ENCODE measurements at places on chromosomes 3 and 15.
A peak's percentile ranks its signal among the peaks of the same experiment; 100 is the strongest.

GRCh38 chr15:20345401-20345958 is 196.1 kb downstream of the GOLGA6L6 start:
- peak; percentile 17 for DNase-seq

DNA sequence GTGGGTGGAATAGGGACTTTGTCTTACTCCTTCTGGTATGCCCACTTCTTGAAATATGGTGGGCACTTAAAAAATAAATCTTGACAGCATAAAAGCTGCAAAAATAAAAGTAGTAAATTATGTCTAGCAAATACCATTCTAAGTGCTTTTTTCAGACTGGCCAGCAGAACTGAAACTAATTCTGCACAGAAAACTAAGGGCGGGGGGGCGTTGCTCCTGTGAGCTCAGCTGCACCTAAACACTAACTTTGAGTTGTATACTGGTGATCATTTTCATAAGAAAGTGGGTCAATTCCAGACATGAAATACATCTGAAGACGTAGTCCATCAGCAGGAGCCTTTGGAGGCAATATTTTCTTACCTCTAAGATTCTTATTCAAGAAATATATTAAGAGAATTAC is 114.8 kb downstream of the WDR76 start:
- no peak for DNase-seq

GRCh38 chr3:38011111-38011510 is 18.3 kb downstream of the PLCD1 start:
- DNase-seq, result no peak

- DNase-seq, result no peak
These were observed 36.6 kb downstream of the RFX7 start for GRCh38 chr15:56207092-56207491.

GRCh38 chr15:80970658-80971057 is 19.0 kb downstream of the MESD start:
- DNase-seq, result no peak

DNA sequence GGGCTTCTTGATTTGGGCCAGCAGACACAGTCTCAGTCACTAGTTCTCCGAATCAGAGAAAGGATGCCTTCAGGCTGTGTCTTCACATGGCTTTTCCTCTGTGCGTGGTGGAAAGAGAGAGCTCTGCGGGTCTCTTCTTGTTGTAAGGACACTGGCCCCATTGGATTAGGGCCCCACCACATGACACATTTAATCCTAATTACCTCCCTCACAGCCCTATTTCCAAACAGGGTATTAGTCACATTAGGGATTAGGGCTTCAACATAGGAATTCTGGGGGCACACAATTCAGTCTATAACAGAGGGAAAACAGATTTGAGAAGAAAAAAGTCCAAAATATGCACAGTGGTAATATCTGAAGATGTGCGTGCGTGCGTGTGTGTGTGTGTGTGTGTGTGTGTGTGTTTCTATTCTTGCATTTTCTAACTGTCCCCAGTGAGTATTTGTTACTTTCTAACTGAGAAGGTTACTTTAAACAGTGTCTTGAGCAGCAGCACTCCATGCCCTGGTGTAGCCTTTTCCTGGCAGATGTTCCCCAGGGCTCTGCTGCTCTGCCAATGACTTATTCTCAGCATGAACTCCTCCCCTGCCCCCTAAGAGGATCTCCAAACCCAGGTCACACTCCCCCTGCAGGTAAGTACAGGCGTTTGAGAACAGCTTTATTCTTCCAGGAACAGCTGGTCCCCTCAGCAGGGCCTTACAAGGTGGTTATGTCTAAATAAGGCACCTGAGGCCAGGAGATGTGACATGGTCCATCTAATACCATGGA is 72.9 kb downstream of the RPL39L start:
- peak; percentile 31 for DNase-seq

GRCh38 chr3:52402101-52402521 is 42.8 kb downstream of the SEMA3G start:
- DNase-seq, result no peak

DNA sequence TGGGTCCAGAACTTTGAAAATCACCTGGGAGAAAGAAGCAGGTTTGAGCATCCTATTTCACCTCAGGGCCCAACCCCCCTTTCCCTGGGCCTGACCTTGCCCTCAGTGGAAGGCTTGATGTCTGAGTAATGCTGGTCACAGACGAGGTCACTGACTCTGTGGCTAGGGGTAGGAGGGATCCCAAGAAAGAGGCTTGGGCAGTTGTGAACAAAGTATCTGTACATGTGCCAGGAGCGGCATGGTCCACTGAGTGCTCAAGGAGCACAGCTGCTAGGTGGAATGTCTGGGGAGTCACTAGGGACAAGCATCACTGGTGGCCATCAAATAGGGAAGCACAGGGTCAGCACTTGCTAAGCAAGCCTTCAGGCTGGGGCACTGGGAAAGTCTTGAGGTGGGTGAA is 7.3 kb downstream of the CCDC71 start:
- DNase-seq, result no peak

DNA sequence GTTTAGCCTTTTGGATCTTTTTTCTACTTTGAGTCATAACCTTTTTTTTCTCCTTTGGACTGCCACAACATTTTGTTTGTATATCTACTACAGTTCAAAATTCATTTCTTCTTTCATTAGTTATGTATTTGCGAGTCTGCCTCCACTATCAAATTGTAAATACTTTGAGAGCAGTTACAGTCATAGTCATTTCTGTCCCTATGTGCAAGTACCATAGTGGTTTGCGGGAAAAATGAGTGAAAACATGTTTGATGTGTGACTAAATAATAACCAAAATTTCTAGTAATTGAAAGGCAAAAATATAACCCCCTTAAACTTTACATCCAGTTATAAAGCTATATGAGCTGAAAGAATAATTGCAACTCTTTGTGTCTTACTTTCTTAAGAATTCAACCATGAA is 45.8 kb upstream of the CCDC50 start:
- DNase-seq, result no peak

DNA sequence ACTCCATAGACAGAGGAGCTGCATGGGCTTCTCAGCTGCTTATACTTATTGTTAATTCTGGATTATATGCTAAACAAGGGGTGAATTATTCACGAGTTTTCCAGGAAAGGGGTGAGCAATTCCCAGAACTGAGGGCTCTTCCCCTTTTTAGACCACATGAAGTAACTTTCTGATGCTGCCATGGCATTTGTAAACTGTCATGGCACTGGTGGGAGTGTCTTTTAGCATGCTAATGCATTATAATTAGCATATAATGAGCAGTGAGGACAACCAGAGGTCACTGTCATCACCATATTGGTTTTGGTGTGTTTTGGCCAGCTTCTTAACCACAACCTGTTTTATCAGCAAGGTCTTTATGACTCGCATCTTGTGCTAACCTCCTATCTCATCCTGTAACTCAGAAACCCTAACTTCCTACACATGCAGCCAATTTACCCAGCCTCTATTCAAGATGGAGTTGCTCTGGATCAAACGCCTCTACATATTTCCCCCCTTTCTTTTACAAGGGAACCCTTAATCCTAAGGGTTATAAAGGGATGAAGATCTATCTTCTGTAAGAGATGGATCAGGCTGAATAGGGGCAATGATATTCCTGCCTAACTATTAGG is 12.1 kb upstream of the DMXL2 start:
- no peak for DNase-seq

DNA sequence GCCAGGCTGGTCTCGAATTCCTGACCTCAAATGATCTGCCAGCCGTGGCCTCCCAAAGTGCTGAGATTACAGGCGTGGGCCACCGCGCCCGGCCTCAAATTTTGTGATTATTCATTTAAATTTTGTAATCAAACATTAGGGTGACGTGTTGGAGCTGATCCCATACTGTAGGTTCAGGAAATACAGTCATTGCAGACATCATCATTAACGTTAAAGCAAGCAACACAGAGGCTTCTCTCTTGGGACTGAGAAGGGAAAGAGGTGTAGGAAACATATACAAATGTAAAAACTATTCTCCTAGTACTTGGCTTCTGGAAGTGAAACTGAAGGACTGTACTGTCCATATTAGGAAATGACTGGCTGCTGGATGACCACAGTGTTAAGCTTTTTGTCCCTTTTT is 11.1 kb upstream of the ARID3B start:
- no peak for DNase-seq

GRCh38 chr15:99408236-99409096 is 157.2 kb downstream of the LRRC28 start:
- DNase-seq, result no peak

DNA sequence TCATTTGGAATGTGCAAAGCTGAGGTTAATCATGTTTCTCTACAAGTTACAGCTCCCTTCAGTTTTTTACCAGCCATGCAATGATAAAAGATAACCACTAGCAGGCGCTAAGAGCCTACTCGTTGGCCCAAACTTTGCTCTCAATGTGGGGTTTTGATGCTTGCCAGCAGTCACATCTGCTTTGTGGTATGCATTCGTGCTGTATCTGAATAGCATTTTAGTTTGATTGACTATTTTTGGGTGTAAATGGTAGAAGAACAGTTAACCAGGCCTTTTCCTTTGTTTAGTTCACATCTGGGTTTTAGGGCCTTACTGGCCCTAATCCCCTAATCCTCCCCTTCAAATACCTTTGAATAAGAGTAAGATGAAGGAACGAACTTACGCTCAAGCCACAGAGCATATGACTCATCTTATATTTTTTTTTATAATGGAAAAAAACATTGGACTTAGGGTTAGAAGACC is 4.4 kb upstream of the CLDN11 start:
- DNase-seq, result no peak

DNA sequence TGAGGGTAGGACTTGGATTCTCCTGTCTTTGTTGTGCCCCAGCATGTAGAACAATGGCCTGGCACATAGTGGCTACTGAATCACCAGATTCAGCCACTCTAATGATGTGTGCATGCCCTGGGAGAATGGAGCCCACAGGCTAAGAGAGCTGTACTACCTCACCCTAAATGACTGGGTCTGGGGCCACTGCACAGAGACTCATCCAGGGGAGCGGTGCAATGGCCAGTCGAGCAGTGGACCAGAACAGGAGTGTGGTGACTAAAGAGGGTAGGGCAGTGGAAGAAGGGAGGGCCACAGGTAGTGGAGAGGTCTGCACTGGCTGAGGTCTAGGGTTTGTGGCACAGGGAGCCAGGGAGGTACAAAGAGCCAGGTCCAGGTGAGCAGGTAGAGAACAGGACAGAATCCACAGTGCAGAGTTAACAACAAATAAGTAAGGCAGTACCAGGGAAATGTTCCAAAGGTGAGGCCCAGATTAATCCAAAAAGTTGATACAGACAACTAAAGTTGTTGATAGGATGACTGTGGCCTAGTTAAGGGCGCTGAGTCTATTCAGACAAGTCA is 142.7 kb upstream of the ATP11B start:
- no peak for DNase-seq

DNA sequence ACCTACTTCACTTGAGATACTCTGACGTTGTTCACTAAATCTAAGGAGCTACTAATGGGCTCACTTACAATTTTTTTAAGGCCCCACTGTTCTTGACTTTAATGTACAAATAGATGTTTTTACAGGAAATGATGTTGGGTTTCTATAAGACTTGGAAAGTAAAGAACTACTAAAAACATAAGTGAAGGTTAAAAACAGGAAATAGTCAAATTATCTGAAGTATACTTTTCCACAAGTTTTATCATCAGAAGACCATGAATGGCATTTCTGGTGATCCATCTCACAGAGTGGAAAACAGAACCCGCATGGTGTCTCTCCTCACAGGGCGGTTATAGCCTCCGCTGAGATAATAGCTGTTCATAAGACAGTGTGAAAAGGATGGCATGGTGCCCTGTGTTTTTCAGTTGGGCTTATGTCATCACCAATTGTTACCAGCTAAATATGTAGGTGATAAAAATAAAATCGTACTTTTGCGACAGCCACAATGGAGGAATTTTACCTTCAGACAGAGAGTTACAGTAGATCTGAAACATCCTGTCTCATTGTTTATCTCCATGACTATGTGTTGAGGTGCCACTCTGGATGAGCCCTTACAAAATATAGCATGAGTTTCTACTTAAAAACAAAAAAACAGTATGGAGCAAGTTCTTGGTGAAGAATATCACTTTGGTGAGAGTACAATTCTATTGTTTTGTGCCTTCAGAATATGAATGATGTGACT is 462.4 kb downstream of the RAP2B start:
- DNase-seq, result peak; percentile 42

- DNase-seq, result no peak
These were observed 303.9 kb downstream of the PDCD6IP start for GRCh38 chr3:34102288-34102687.

GRCh38 chr15:71687902-71688508 is 122.3 kb upstream of the NR2E3 start:
- no peak for DNase-seq

DNA sequence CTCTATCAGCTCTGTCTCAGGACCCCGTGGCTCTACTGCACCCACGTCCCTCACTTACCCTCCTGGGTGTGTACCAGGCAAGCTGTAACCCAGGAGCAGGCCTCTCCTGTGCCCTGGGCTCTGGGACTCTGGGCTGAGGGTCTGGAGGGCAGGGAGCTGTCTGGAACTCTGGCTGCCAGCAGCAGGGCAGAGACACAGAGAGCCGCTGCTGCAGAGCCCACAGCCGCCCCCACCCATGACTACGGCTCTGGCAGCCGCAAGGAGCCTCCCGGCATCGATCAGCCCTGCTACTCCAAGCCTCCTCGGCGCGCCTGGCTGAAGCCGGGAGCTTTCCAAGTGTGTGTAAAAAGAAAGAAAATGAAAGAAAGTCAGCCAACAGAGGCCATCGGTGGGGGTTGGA is 103.7 kb upstream of the ATP2B2 start:
- no peak for DNase-seq

GRCh38 chr3:101978348-101978747 is 129.0 kb downstream of the NFKBIZ start:
- DNase-seq, result no peak

- no peak for DNase-seq
These were observed 56.0 kb downstream of the PDE8A start for GRCh38 chr15:85037641-85038040.
